ENCODE measurements at places on chromosomes 13 and 19.

- DNase-seq: no peak
These were observed 147.2 kb upstream of the KLHL1 start for GRCh38 chr13:70255406-70255991.

GRCh38 chr19:14112809-14113385 is 4.7 kb downstream of the PRKACA start:
- peak; percentile 60 for DNase-seq

DNA sequence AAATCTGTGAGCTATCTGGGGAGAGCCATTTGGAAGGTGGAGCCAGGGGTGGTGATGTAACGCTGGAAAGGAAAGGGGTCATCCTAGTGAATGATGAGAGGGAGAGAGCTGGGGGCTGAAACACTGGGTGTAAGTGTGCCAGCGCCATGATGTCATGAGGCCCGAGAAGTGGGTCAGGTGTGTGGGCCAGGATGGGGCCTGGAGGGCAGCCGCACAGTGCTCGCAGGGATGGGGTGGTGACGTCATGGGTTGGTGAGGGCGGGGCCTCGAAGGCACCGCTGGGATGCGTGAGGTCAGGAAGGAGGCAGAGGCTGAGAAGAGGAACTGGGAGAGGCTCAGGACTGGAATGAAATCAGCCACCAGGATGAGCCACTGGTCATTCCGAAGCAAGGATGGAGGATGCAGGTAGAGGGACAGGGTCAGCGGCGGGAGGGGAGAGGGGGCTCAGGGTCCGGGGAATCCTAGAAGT is 4.4 kb downstream of the CCDC61 start:
- peak; percentile 43 for DNase-seq

GRCh38 chr13:25806264-25806974 is 245.4 kb downstream of the SHISA2 start:
- no peak for DNase-seq

- no peak for DNase-seq
These were observed 84.0 kb downstream of the RGCC start for GRCh38 chr13:41541142-41541938.

- peak; percentile 71 for DNase-seq
These were observed 7.5 kb upstream of the LIN7B start for GRCh38 chr19:49106648-49107135.

- DNase-seq: no peak
These were observed 70.4 kb downstream of the ARHGAP35 start for GRCh38 chr19:46931202-46931601.

DNA sequence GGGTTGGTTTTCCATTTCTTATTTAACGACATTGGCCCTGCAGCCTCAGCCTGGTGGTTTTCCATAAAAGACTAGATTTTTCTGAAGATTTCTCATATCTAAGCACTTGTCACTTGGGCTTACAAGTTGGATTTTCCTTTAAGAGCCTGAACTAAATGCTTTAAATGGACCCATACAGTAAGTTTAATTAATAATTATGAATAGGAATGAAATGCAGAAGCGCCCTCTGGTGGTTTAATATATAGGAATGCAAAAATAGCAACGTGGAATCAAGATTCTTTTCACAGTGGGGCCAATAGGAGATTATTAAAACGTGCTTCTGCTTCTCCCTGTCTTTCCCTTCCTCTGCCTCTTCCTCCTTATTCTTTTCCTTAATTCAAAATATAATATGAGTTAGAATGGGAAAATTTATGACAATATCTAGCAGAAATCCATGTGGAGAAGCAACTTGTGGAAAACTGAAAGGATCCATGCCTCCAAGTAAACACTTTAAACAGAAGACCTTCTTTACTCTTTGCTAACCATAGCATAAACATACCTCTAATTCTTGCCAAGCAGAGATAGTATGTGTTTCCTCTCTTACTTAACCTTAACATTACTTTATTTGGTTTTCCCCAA is 324.0 kb downstream of the GPC5 start:
- DNase-seq: peak; percentile 84

GRCh38 chr19:47109541-47110375 is 3.8 kb downstream of the ZC3H4 start:
- DNase-seq: no peak

- no peak for DNase-seq
These were observed 140.0 kb downstream of the IRS2 start for GRCh38 chr13:109646423-109646822.

DNA sequence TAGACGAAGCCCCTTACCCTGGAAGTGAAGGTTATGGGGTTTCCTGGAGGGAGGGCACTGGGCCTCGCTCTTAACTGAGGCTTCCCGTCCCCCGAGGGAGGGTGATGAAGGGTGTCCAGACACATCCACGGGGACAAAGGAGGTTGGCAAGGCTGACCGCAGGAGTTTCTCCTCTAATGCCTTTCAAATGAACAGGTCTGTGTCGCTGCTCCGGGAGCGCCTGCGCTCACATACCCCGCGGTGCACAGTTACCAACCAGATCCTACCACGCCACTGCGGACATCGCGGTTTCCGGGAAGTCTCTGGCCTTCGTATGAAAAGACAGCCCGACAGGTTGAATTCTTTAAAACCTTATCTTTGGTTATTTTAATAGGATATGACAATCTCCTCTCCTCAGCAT is 41.3 kb downstream of the IRS2 start:
- DNase-seq: no peak
